Ovary (tissue), 10 donors: ENCODE measurements at places on chromosomes 6 and 20. TPM values are rescaled to one million over a fixed set of nuclear protein-coding genes. Genes with fewer than 3 reads are reported as not detected.

- no peak for DNase-seq
- H3K27ac ChIP-seq = no peak overlapping the region
- H3K4me1 ChIP-seq = no peaks in the 10 kb centered on the region
- H3K27me3 ChIP-seq = no peaks in the 10 kb centered on the region
- no peak overlapping the region for H3K4me3 ChIP-seq
- H3K36me3 ChIP-seq = no peaks in the 10 kb centered on the region
Measured at GRCh38 chr20:47417245-47418068, 61.0 kb upstream of the ZMYND8 start.

GRCh38 chr6:54107470-54108090 lies 3.7 kb upstream of the MLIP start:
- H3K4me1 ChIP-seq = no peaks in the 10 kb centered on the region
- H3K4me3 ChIP-seq = no peak overlapping the region
- no peak for DNase-seq

GRCh38 chr6:128365520-128366160 lies 154.8 kb downstream of the PTPRK start:
- no peak overlapping the region for H3K27ac ChIP-seq
- H3K4me1 ChIP-seq = peaks cover 1% of the 10 kb centered on the region
- no peaks in the 10 kb centered on the region for H3K36me3 ChIP-seq
- H3K4me3 ChIP-seq = no peak overlapping the region
- no peak for DNase-seq

DNA sequence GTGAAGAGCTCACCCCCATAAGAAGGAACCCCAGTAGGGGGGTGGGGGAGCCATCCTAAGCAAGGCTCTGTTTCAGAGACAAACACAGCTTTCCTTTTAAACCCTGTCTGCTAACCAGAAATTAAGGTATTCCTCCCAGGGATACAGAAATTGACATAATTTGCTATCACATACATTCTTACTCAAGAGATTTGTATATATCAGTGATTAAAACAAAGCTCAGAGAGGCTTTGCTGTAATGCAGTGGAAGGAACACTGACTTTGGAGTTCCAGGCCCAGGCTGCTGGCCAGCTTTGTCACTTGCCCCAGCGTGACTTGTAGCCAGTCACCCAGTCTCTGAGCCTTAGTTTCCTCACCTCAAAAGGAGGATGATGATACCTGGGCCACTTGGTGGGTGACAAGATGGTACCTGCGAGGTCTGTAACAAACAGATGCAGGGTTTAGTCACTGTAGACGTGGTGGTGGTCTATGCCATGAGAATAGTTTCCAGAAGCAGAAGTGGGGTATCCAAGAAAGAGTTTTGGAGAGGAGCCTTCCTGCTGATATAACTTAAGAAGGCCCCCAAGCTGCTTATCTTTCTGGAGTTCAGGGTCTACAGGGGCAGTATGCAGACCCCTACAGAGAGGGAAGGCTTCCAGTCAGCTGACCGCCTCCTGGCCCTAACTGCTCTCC lies 3.2 kb upstream of the FOXF2 start:
- H3K27me3 ChIP-seq = peaks cover 7% of the 10 kb centered on the region
- DNase-seq = no peak
- peaks cover 9% of the 10 kb centered on the region for H3K4me1 ChIP-seq
- H3K36me3 ChIP-seq = no peaks in the 10 kb centered on the region

ECT2L gene
- polyA plus RNA-seq = 0.17 TPM

- no peak overlapping the region for H3K4me3 ChIP-seq
- no peaks in the 10 kb centered on the region for H3K4me1 ChIP-seq
- DNase-seq = no peak
- no peaks in the 10 kb centered on the region for H3K36me3 ChIP-seq
- no peak overlapping the region for H3K27ac ChIP-seq
Measured at GRCh38 chr6:25088513-25088912, 152.8 kb upstream of the RIPOR2 start.

DNA sequence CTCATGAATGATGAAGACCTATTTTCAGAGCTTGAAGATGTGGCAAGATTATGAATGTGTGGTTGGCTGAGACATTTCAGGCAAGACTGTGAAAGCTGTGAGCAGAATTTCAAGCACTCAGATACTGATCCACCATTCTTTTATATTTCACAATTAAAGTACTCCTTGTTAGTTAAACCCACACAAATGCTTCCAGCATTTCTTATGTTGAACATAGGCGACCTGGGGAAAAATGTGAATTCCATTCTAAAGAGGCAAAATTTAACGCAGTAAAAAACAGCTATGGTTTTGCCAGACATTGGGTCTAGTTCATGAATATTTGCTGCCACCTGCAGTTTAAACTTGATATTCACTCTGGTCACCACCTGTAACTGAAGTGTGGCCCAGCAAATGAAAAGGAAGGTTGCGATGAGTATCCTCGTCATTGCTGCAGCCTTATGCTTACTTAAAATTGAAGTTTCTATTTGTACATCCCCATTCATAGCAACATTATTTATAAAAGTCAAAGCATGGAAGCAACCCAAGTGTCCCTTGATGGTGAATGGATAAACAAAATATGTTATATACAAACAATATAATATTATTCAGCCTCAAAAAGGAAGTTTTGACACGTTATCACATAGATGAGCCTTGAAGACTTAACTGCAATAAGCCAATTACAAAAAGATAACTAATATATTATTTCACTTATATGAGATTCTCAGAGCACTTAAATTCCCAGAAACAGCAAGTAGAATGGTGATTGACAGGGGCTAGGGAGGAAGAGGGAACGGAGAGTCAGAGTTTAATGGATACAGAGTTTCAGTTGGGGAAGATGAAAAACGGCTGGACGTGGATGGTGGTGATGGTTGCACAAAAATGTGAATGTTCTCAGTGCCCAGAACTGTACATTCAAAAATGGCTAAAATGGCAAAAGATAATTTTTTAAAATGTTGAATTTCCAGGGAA lies 32.4 kb upstream of the FAM184A start:
- H3K27ac ChIP-seq = no peak overlapping the region
- DNase-seq = no peak
- no peaks in the 10 kb centered on the region for H3K4me1 ChIP-seq
- H3K36me3 ChIP-seq = no peaks in the 10 kb centered on the region
- H3K27me3 ChIP-seq = no peaks in the 10 kb centered on the region

YTHDF1 gene
- polyA plus RNA-seq = 30.5 TPM

ZSCAN23 gene
- polyA plus RNA-seq = 2.0 TPM

GRCh38 chr6:83199173-83199862 lies 6.2 kb downstream of the RWDD2A start:
- no peaks in the 10 kb centered on the region for H3K27me3 ChIP-seq
- H3K36me3 ChIP-seq = no peaks in the 10 kb centered on the region
- DNase-seq = no peak
- no peak overlapping the region for H3K4me3 ChIP-seq

GRCh38 chr20:46420878-46421277 lies 14.5 kb upstream of the ELMO2 start:
- H3K27ac ChIP-seq = no peak overlapping the region
- H3K4me1 ChIP-seq = no peaks in the 10 kb centered on the region
- no peaks in the 10 kb centered on the region for H3K27me3 ChIP-seq
- H3K4me3 ChIP-seq = no peak overlapping the region
- no peak for DNase-seq
- no peaks in the 10 kb centered on the region for H3K36me3 ChIP-seq

GRCh38 chr6:51570168-51570921 lies 517.1 kb downstream of the PKHD1 start:
- no peaks in the 10 kb centered on the region for H3K36me3 ChIP-seq
- no peak for DNase-seq
- H3K4me1 ChIP-seq = no peaks in the 10 kb centered on the region
- H3K27ac ChIP-seq = no peak overlapping the region
- no peak overlapping the region for H3K4me3 ChIP-seq

DNA sequence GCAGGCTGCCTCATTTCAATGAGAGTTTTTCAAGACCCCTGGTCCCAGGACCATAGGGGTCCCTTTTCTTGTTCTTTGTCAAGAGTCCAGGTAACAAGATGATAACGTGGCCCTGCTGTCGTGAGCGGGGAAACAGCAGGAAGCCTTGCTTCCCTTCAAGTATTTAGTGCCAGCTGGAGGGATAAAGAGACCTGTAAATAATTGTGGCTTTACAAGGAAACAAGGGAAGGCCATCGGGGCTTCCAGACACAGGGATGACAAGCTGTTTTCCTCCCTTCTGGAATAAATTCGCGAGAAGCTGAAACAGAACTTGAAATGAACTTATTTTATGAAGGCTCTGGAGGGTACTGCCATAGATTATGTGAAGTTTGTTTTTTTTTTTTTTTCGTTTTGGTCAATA lies 163.2 kb downstream of the SYNDIG1 start:
- DNase-seq = no peak
- H3K27ac ChIP-seq = no peak overlapping the region
- no peaks in the 10 kb centered on the region for H3K4me1 ChIP-seq
- H3K27me3 ChIP-seq = no peaks in the 10 kb centered on the region
- no peak overlapping the region for H3K4me3 ChIP-seq
